Stimulated activated CD4-positive, alpha-beta T cell treated with anti-CD3 and anti-CD28 coated beads, TNF-alpha, amount 100 ng/mL, for 24 hours (primary cell): ENCODE measurements at places on chromosomes 7 and 10.

DNA sequence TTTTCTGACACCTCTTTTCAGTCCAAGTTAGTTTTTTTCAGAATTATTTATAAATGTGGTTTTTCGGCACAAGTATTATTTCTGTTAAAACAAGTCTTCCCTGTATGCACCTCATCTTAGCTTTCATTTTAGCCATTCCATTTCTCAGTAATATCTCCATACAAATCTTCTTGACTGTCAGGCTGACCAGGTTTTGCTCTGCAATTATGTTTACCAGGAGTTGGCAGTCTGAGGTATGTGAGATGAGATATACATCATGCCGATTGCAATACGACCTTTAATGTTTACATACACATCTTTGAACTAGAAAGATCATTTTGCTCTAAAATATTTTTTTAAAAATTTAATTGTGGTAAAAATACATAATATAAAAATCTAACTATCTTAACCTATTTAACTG is 209.8 kb downstream of the GPR158 start:
- DNase-seq = no peak

GRCh38 chr7:111282626-111283025 is 191.7 kb downstream of the LRRN3 start:
- DNase-seq = no peak

DNA sequence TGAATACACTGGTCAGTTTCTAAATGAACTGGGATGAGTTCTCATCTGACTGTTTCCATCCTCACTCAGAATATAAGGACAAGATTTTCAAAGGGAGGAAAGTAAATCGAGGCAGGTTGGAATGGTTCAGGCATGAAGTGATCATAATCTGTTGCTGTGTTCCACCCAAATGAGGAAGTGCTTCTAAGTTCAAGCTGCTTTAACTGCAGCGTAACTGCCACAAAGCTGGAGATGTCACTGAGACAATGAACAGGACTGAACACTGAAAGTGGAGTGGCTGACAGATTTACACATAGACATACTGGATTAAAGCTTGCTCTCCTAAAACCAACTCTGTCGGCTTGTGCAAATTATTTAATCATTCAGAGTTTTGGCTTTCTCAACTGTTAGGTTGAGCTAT is 66.6 kb downstream of the GPR37 start:
- DNase-seq = no peak

DNA sequence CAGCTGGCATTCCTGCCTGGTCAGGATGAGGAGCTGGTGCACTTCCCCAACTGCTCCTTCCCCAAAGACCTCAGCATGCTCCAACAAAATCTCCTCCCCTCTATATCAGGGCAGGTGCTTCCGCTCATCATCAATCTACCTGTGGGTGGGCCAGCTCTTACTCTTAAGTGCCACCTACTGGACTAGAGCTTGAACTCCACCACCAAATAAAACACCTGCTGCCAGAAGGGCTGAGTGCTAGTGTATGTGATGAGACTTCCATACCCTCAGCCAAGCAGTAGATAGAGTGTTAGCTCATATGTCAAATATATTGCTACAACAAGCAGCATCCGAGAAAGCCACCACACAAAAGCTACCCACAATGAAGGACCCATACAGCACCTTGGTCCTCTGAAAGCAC is 264.3 kb downstream of the RNLS start:
- DNase-seq = no peak
